ENCODE measurements at places on chromosomes 1 and 21.

GRCh38 chr1:10598389-10598702 is 123.6 kb downstream of the PEX14 start:
- peaks cover 4% of the 10 kb centered on the region for H3K4me1 ChIP-seq
- H3K36me3 ChIP-seq = peaks cover 5% of the 10 kb centered on the region
- no peak overlapping the region for H3K4me3 ChIP-seq
- H3K27me3 ChIP-seq = no peaks in the 10 kb centered on the region
- no peak overlapping the region for H3K27ac ChIP-seq

GRCh38 chr1:119675349-119676345 is 27.6 kb upstream of the ZNF697 start:
- H3K27me3 ChIP-seq = no peaks in the 10 kb centered on the region
- H3K4me3 ChIP-seq = peak overlapping the region; percentile 58
- no peaks in the 10 kb centered on the region for H3K4me1 ChIP-seq
- DNase-seq = peak; percentile 21
- no peaks in the 10 kb centered on the region for H3K36me3 ChIP-seq
- H3K27ac ChIP-seq = peak overlapping the region; percentile 9

GRCh38 chr1:152777510-152778137 is 2.7 kb downstream of the LCE1F start:
- DNase-seq = no peak
- H3K36me3 ChIP-seq = no peaks in the 10 kb centered on the region
- no peaks in the 10 kb centered on the region for H3K4me1 ChIP-seq
- no peak overlapping the region for H3K4me3 ChIP-seq
- H3K27me3 ChIP-seq = no peaks in the 10 kb centered on the region
- no peak overlapping the region for H3K27ac ChIP-seq

DNA sequence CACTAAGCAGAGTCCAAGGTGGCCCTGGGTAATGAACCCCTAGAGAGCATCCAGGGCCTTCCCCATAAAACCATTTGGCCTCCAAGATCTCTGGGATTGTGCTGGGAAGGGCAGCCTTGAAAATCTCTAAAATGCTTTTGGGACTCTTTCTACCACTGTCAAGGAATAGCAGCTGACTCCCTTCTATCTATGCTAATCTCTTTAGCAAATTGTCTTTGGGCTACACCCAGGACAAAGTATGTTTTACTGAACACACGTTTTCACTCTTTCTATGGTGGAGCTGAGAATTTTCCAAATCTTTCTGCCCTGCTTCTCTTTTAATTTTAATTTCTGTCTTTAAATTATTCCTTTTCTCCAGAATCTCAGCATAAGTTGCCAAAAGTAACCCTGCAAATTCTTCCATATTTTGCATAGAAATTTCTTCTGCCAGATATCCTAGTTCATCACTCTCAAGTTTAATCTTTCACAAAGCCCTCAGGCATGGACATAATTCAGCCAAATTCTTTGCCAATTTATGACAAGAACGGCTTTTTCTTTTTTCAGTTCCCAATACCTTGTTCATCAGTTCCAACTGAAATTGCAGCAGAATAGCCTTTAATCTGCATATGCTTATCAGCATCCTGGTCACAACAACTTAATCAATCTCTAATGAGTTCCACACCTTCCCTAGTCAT is 687.0 kb upstream of the ADGRL4 start:
- no peak overlapping the region for H3K27ac ChIP-seq
- H3K36me3 ChIP-seq = no peaks in the 10 kb centered on the region
- H3K27me3 ChIP-seq = no peaks in the 10 kb centered on the region
- DNase-seq = no peak

DNA sequence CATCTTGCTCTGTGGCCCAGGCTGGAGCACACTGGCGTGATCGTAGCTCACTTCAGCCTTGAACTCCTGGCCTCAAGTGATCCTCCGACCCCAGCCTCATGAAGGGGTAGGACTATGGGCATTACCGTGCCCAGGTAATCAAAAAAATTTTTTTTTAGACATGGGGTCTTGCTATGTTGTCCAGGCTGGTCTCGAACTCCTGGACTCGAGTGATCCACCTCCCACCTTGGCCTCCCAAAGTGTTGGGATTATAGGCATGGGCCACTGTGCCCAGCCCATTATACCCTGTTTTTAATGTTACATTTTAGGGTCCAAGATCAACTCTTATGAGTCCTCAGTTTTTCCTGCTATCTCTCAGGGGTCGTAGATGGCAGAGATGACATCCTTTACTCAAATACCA is 6.3 kb downstream of the MRAP start:
- no peaks in the 10 kb centered on the region for H3K4me1 ChIP-seq
- H3K36me3 ChIP-seq = peaks cover 34% of the 10 kb centered on the region
- no peaks in the 10 kb centered on the region for H3K27me3 ChIP-seq
- DNase-seq = no peak
- no peak overlapping the region for H3K4me3 ChIP-seq
- no peak overlapping the region for H3K27ac ChIP-seq

- H3K27ac ChIP-seq = peak overlapping the region; percentile 65
- H3K4me3 ChIP-seq = peak overlapping the region; percentile 46
- no peaks in the 10 kb centered on the region for H3K36me3 ChIP-seq
- no peak for DNase-seq
- H3K27me3 ChIP-seq = no peaks in the 10 kb centered on the region
These were observed 357.7 kb downstream of the TTLL7 start for GRCh38 chr1:83641206-83641658.

DNA sequence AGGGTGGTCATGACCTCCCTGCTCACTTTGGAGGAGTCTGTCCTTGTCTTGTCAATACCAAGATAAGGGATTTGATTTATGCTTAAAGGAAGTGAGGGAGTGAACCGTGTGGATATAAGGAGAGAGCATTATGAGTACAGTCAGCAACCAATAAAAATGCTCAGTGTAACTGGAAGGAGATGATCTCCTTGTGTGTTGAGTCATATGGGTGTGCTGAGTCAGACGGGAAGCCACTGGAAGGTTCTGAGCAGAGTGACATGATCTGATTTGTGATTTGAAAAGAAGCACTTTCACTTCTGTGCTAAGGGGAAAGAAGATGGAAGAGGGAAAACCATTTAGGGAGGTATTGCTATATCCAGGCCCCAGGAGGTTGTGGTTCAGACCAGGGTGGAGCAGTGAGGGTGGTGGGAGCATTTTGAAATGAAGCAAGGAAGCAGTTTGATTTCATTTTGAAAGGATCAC is 2.5 kb upstream of the BCL10 start:
- H3K4me3 ChIP-seq = no peak overlapping the region
- H3K27me3 ChIP-seq = no peaks in the 10 kb centered on the region
- peaks cover 8% of the 10 kb centered on the region for H3K4me1 ChIP-seq
- H3K36me3 ChIP-seq = no peaks in the 10 kb centered on the region
- DNase-seq = peak; percentile 71

- H3K27me3 ChIP-seq = no peaks in the 10 kb centered on the region
- H3K4me3 ChIP-seq = no peak overlapping the region
- no peak overlapping the region for H3K27ac ChIP-seq
- H3K4me1 ChIP-seq = peaks cover under 1% of the 10 kb centered on the region
- H3K36me3 ChIP-seq = no peaks in the 10 kb centered on the region
These were observed 4.4 kb upstream of the PYCR2 start for GRCh38 chr1:225928186-225929175.

GRCh38 chr1:203325418-203326091 is 20.2 kb downstream of the BTG2 start:
- no peak overlapping the region for H3K4me3 ChIP-seq
- no peaks in the 10 kb centered on the region for H3K4me1 ChIP-seq
- no peaks in the 10 kb centered on the region for H3K27me3 ChIP-seq

GRCh38 chr1:13675151-13675651 is 24.8 kb upstream of the PRDM2 start:
- no peaks in the 10 kb centered on the region for H3K27me3 ChIP-seq
- no peak for DNase-seq
- no peak overlapping the region for H3K27ac ChIP-seq
- no peak overlapping the region for H3K4me3 ChIP-seq
- no peaks in the 10 kb centered on the region for H3K4me1 ChIP-seq
- H3K36me3 ChIP-seq = no peaks in the 10 kb centered on the region

GRCh38 chr1:83673312-83673711 is 325.6 kb downstream of the TTLL7 start:
- no peaks in the 10 kb centered on the region for H3K4me1 ChIP-seq
- no peak for DNase-seq
- H3K36me3 ChIP-seq = no peaks in the 10 kb centered on the region
- H3K27ac ChIP-seq = no peak overlapping the region
- H3K4me3 ChIP-seq = no peak overlapping the region

DNA sequence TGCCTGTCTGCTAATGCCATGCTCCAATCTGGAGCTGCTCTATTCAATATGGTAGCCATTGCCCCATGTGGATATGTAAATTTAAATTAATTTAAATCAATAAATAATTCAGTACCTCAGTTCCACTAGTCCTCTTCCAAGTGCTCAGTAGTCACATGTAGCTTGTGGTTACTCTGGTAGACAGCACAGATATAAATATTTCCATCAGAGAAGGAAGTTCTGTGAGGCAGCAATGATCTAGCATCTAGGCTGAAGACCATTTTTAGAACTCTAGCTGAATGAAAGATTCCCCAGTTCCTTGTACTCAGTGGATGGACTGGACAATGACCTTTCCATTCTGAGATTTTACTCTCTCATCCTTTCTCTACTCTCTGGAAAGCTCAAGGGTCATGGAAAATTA is 25.8 kb upstream of the CAPZB start:
- no peaks in the 10 kb centered on the region for H3K36me3 ChIP-seq
- no peaks in the 10 kb centered on the region for H3K4me1 ChIP-seq
- no peak overlapping the region for H3K27ac ChIP-seq
- H3K27me3 ChIP-seq = no peaks in the 10 kb centered on the region

GRCh38 chr1:225629483-225629882 is 23.4 kb downstream of the ENAH start:
- H3K27ac ChIP-seq = no peak overlapping the region
- H3K4me3 ChIP-seq = no peak overlapping the region
- DNase-seq = no peak
- peaks cover 2% of the 10 kb centered on the region for H3K4me1 ChIP-seq
- H3K27me3 ChIP-seq = no peaks in the 10 kb centered on the region
- H3K36me3 ChIP-seq = no peaks in the 10 kb centered on the region

DNA sequence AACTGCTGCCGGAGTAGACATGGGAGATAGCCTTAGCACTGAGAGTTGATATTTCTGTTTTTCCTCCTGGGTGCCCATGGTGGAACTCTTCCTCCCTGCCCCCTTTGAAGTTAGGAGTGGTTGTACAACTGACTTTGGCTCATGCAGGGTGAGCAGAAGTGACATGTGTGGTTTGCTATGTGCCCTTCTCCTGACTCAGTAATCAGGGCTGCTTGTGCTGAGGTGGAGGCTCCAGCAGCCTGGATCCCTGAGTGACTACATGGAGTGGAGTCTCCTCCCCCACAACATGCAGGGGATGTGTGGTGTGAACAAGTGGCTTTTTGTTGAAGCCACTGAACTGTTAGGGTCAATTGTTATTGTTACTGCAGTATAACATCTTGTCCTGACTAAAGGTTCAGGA is 261.6 kb downstream of the CAMTA1 start:
- DNase-seq = no peak
- no peaks in the 10 kb centered on the region for H3K27me3 ChIP-seq
- H3K36me3 ChIP-seq = no peaks in the 10 kb centered on the region
- no peak overlapping the region for H3K4me3 ChIP-seq
- no peaks in the 10 kb centered on the region for H3K4me1 ChIP-seq
- no peak overlapping the region for H3K27ac ChIP-seq

GRCh38 chr1:35448344-35448801 is 108.8 kb downstream of the KIAA0319L start:
- peaks cover 64% of the 10 kb centered on the region for H3K36me3 ChIP-seq
- H3K27me3 ChIP-seq = no peaks in the 10 kb centered on the region
- H3K4me1 ChIP-seq = peaks cover 12% of the 10 kb centered on the region
- H3K27ac ChIP-seq = no peak overlapping the region
- H3K4me3 ChIP-seq = no peak overlapping the region

GRCh38 chr1:12315146-12315545 is 85.3 kb downstream of the VPS13D start:
- no peaks in the 10 kb centered on the region for H3K27me3 ChIP-seq
- no peak for DNase-seq
- peaks cover 53% of the 10 kb centered on the region for H3K36me3 ChIP-seq
- H3K27ac ChIP-seq = peak overlapping the region; percentile 88
- peaks cover 28% of the 10 kb centered on the region for H3K4me1 ChIP-seq

GRCh38 chr1:118535901-118536300 is 350.9 kb upstream of the SPAG17 start:
- DNase-seq = no peak
- H3K27ac ChIP-seq = no peak overlapping the region
- H3K4me1 ChIP-seq = no peaks in the 10 kb centered on the region
- no peak overlapping the region for H3K4me3 ChIP-seq

GRCh38 chr1:177286396-177286795 is 115.6 kb downstream of the BRINP2 start:
- H3K36me3 ChIP-seq = no peaks in the 10 kb centered on the region
- H3K27ac ChIP-seq = no peak overlapping the region
- no peaks in the 10 kb centered on the region for H3K27me3 ChIP-seq
- DNase-seq = no peak
- no peak overlapping the region for H3K4me3 ChIP-seq

DNA sequence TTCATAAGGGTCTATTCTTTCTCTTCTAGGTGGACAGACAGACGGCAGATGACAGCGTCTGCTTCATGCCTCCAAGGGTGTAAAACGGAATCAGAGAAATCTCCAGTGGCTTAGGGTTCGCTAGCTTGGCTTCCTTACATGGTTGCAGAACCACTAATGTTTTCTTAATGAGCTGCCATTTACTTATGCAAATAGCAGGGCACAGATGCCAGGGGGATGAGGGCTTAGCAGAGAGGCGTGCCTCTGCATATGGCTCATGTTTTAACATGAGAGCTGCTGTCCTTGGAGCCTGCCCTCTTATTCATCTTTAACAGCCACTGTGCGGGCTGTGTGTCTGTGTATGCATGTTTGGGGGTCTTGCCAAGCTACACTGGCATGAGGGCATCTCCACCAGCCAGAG is 119.6 kb downstream of the IER5 start:
- no peak overlapping the region for H3K27ac ChIP-seq
- no peaks in the 10 kb centered on the region for H3K27me3 ChIP-seq
- no peak overlapping the region for H3K4me3 ChIP-seq

GRCh38 chr1:46159516-46159915 is 15.4 kb upstream of the TSPAN1 start:
- H3K4me1 ChIP-seq = no peaks in the 10 kb centered on the region
- H3K36me3 ChIP-seq = no peaks in the 10 kb centered on the region
- no peaks in the 10 kb centered on the region for H3K27me3 ChIP-seq
- no peak for DNase-seq

GRCh38 chr1:162070825-162071224 is 1.3 kb downstream of the NOS1AP start:
- peak overlapping the region; percentile 85 for H3K4me3 ChIP-seq
- no peaks in the 10 kb centered on the region for H3K4me1 ChIP-seq
- no peaks in the 10 kb centered on the region for H3K36me3 ChIP-seq
- no peaks in the 10 kb centered on the region for H3K27me3 ChIP-seq
- no peak for DNase-seq
- no peak overlapping the region for H3K27ac ChIP-seq

- peak overlapping the region; percentile 64 for H3K27ac ChIP-seq
- no peak overlapping the region for H3K4me3 ChIP-seq
- H3K36me3 ChIP-seq = no peaks in the 10 kb centered on the region
These were observed 8.6 kb downstream of the ACOT7 start for GRCh38 chr1:6384962-6385361.
